Activated B cell treated with CpG ODN at 0.5 μM for 24 hours (primary cell): ENCODE measurements at places on chromosomes 13 and 19. TPM values are rescaled to one million over a fixed set of nuclear protein-coding genes. Genes with fewer than 3 reads are reported as not detected.

DNA sequence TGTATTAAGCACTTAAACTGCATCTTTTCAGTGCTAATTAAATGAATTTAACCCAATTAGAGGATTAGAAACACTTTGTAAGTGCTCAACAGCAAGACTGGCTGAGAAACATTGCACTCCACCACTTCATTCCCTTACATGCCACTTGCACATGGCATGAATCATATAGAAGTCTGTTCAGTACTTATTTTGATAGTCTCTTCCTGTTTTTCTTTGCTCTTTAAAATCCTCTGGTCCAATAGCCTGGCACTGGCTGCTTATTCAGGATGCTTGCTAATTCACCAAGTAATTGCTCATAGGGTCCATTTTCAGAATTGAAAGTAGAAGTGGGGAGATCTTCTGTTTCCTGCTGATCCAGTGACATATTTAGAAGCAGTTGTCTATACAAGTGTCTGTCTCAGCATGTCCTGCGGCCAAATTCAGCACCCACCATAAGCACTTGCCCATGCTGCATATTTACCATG is 900.1 kb downstream of the PCDH9 start:
- H3K27me3 ChIP-seq, result no peaks in the 10 kb centered on the region
- H3K4me1 ChIP-seq, result peaks cover 4% of the 10 kb centered on the region
- H3K27ac ChIP-seq, result no peak overlapping the region
- DNase-seq, result no peak
- H3K4me3 ChIP-seq, result no peak overlapping the region

GRCh38 chr19:20371911-20372310 is 193.7 kb downstream of the ZNF737 start:
- H3K36me3 ChIP-seq, result no peaks in the 10 kb centered on the region
- DNase-seq, result no peak
- no peak overlapping the region for H3K27ac ChIP-seq
- no peaks in the 10 kb centered on the region for H3K4me1 ChIP-seq

DNA sequence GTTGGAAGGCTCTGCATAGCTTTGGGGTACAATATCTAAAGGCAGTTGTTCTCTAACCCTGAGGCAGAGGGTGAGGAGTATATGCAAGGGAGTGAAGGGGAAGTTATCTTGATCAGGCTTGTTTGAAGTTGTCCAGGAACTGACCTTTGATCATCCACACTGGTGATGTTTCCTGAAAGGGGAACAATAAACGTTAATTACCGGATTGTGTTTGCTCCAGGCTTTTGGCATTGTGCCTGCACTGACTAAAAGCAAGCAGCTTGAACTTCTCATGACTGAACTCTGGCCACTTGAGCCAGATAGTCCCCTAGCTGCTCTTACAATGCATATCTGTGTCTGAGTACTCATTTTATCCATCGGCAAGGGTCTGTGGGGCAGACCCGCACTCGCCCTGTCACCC is 27.0 kb upstream of the ZNF726 start:
- no peaks in the 10 kb centered on the region for H3K27me3 ChIP-seq
- no peak overlapping the region for H3K4me3 ChIP-seq
- H3K36me3 ChIP-seq, result no peaks in the 10 kb centered on the region
- no peaks in the 10 kb centered on the region for H3K4me1 ChIP-seq

- H3K27ac ChIP-seq, result no peak overlapping the region
- no peaks in the 10 kb centered on the region for H3K27me3 ChIP-seq
- no peak for DNase-seq
- no peaks in the 10 kb centered on the region for H3K4me1 ChIP-seq
Observed at GRCh38 chr13:79932556-79932955, 408.4 kb downstream of the SPRY2 start.

The METTL21C gene
- not detected in 2 replicates for total RNA-seq

The ATP8A2 gene
- not detected in 2 replicates for total RNA-seq
